ENCODE measurements at places on chromosomes 5 and 9. TPM values are rescaled to one million over a fixed set of nuclear protein-coding genes. Genes with fewer than 3 reads are reported as not detected.

KCNT1 gene
- total RNA-seq, result 0.24 TPM

KIF12 gene
- not detected for total RNA-seq

QRFP gene
- total RNA-seq, result not detected

RNF183 gene
- total RNA-seq, result not detected

COL15A1 gene
- 98.5 TPM for total RNA-seq

PTGR1 gene
- 28.0 TPM for total RNA-seq

MLANA gene
- total RNA-seq, result not detected

NRG2 gene
- 8.5 TPM for total RNA-seq

TXNDC8 gene
- not detected for total RNA-seq

IFNB1 gene
- not detected for total RNA-seq

IL9 gene
- total RNA-seq, result not detected

PHF24 gene
- 0.95 TPM for total RNA-seq

TAF1L gene
- not detected for total RNA-seq

ADAMTSL2 gene
- 1.1 TPM for total RNA-seq

IL13 gene
- total RNA-seq, result not detected

ADAMTS19 gene
- 0.19 TPM for total RNA-seq

ZBTB5 gene
- 7.6 TPM for total RNA-seq

UGT3A2 gene
- not detected for total RNA-seq

SVEP1 gene
- 252 TPM for total RNA-seq
